ENCODE measurements at places on chromosomes 5 and 9. TPM values are rescaled to one million over a fixed set of nuclear protein-coding genes. Genes with fewer than 3 reads are reported as not detected.

- DNase-seq, result no peak
These were observed 569 bp downstream of the YIPF5 start for GRCh38 chr5:144169904-144170275.

The DBH gene
- total RNA-seq, result not detected

The SPINK4 gene
- total RNA-seq, result not detected

The ST8SIA4 gene
- total RNA-seq, result 20.5 TPM

DNA sequence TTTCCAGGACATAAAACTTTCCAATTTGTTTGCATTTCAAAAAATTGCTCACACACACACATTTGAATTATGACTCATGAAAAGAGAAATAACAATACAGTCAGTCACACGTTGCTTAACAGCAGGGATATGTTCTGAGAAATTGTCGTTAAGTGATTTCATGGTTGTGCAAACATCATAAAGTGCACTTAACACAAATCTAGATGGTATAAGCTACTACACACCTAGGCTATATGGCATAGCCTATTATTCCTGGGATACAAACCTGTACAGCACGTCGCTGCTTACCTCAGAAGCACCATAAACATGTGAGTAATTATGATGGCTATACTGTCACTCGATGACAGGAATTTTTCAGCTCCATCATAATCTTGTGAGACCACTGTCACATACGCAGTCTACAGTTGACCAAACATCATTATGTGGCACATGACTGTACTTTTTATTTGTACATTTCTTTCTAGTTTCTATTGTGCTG, 378.2 kb downstream of the ACTL7B start:
- no peak for DNase-seq

GRCh38 chr9:90890146-90890810, 88.7 kb downstream of the SYK start:
- no peak for DNase-seq

DNA sequence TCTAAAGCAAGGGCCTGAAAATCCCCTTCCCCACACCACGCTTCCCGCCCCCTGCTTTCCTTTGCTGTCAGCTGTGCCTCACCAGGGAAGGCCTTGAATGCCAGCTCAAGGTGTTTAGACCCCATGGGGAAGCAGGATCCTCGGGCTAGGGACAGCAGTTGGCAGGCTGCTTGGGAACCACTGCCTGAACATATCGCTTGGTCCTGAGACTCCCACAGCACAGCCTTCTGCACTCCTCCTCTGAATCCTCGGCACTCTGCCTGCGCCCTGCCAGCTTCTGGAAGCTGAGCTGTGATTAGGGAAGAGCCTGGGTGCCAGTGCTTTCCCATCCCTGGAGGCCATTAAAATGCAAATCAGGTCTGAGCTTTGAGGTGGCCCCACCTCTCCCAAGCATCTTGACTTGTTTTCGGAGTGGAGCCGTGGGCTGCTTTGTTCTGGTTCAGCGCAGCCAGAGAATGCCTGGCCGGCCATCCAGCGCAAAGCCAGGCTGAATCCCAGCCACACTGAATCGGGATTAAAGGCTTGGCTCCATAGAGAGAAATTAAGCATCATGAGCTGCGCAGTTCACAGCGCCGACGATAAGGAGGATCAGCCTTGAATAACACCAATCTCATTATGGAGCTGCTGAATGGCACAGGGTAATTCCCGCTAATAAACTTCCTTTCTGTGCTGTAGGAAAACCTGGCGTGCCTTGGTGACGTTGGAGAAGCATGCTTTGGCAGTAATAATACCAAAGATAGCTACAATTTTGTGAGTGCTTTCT, 40.0 kb downstream of the AMBP start:
- DNase-seq, result no peak

The CER1 gene
- total RNA-seq, result not detected

The UNC13B gene
- total RNA-seq, result 87.9 TPM

DNA sequence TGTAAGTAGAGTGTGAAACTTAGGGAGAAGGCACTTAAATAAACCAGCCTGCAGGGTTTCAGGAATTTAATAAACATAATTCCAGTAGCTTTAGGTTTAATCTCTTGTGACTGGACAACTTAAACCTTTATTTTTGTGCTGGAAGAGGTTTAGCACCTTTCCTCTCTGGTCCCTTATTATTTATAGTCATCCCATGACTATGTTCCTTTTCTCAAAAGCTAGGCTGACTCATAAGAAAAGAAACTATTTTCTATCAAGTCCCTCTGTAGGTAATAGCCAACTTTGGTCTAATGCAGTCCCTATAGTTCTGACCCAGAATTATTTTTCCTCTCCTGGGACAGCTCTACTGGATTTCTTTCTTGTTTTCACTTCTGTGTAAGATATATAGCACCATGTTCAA, 588.9 kb downstream of the NR2F1-AS1 start:
- DNase-seq, result no peak

GRCh38 chr9:133088146-133088750, 26.5 kb downstream of the CEL start:
- DNase-seq, result no peak

The FCN2 gene
- not detected for total RNA-seq

The CARTPT gene
- total RNA-seq, result not detected

GRCh38 chr9:120510816-120511215, 69.2 kb downstream of the CDK5RAP2 start:
- DNase-seq, result no peak

The EPB41L4B gene
- total RNA-seq, result 12.1 TPM

GRCh38 chr5:51279983-51280706, 103.1 kb upstream of the ISL1 start:
- DNase-seq, result no peak

DNA sequence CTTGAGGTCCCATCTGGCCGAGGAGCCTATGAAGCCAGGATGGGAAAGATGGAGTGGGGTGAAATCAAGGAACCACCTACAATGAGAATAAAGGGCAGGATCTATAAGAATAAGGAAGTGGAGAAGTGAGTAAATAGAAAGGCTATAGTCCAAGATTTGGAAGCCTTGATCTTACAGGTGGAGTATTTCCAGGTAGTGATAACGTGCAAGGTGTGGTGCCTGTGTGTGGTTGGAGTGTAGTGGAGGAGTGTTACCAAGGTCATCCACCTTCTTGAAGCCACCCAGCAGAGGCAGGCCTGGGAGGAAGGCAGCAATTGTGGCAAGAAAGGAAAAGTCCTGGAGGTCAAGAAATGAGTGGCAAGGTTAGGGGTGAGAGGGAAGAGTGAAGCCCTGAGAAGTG, 72.9 kb downstream of the IQGAP2 start:
- no peak for DNase-seq

The BNC2 gene
- total RNA-seq, result 15.0 TPM

The CDKN2B gene
- total RNA-seq, result 17.9 TPM

The GLRX gene
- 115 TPM for total RNA-seq

DNA sequence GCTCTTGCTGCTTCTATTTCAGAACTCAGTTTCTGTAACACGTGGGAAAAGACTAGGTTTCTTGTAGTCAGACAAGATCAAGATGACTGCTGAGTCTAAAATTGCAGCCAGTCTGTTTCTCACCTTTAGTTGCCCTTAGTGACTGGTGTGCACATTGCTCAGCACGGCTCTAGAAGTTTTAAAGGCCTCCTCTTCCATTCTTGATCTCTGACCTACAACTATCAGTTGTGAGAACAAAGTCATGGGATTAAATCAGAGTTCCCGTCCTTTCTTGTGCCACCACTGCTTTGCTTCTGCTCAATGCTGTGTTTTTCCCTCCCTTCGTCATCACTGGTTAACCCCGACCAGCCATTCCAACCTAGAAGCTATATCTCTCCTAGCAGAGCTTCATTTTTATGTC, 52.8 kb downstream of the GDA start:
- DNase-seq, result no peak

DNA sequence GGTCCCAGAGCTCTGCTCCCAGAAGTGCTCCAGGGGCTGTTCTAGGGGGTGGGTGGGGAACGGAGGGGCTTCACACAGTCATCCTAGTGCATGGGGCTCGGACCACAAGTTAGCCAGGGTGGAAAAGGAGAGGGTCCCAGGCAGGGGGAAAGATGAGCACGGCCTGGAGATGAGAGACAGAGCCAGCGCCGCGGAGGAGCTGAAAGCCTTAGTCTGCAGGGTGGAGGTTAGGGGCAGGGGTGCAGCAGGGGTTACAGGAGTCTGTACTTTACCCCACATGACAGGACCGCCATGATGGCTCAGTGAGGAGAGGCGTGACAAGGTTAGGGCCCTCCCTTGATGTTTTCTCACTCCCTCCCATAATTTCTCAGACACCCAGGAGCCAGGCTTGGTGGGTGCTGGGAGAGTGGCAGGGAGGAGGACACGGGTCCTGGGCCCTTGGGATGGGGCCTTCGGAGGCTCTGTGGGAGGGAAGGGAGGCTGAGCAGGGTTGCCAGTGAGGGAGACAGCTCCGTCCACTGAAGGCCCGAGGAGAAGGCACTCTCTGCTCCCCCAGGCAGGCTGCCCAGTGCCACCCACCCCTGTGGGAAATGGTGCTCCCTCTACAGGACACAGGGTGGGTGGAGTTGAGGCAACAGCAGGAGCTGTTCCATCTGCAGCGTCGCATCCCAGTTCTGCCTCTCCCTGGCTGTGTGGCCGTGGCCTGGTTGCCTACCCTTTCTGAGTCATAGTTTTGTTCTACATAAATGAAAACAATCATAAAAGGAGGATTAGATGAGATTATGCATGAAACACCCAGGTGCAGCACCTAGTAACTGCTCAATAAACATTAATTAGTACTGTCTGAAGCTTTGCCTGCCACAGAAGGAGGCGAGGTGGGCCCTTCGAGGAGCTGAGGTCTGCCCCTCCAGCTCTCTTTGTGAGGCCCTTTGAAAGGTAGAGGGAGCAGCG, 66.2 kb downstream of the NDST1 start:
- DNase-seq, result no peak

- no peak for DNase-seq
These were observed 60.7 kb downstream of the MED27 start for GRCh38 chr9:132018957-132019405.

DNA sequence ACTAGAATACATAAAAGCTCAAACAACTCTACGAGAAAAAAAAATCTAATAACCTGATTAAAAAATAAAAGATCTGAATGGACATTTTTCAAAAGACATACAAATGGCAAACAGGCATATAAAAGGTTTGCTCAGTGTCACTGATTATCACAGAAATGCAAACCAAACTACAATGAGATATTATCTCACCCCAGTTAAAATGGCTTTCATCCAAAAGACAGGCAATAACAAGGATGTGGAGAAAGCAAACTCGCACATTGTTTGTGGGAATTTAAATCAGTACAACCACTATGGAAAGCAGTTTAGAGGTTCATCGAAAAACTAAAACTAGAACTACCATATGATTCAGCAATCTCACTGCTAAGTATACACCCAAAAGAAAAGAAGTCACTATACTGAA, 20.8 kb downstream of the UGT3A2 start:
- DNase-seq, result no peak

DNA sequence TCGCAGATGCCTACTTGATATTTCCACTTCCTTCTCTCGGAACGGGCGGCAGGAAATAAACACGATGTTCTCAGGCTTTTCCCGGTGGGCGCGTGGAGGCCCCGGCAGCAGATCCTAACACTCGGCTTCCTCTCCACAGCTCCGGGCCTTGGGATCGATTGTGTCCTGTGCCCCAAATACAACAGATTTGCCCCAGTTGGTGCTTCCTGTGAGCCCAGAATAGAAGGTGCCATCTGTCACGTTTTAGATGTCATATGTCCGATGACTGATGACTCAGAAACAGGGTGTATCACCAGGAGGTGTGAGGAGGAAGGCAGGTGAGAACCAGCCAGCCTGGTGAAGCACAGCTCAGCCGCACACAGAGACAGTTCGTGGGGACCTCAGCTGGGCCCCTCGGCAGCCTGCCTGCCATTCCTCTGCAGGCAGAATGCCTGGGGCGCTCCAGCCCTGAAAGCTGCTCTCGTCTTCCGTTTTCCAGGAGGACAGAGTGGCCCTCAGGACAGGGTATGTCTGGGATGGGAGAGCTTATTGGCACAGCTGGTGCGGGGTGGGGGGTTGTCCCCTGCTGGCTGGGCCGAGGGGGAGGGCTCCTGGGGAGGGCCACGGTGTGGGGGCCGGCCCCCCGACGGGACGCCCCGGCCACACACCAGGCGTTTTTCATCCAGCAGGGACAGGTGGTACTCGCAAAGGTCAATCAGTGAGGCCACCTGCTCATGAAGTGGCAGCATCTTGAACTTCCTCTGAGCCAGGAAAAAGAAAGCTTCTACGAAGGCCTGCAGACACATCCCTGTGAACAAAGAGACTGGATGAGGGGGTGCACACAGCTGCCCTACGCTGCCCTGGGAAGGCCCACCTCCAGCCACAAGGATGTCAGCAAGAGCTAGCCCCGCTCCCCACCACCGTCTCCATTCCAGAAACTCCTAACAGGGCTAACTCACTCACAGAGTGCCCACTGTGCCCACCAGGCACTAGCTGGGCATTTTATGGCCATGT, 171.0 kb downstream of the DAB2IP start:
- DNase-seq, result no peak

DNA sequence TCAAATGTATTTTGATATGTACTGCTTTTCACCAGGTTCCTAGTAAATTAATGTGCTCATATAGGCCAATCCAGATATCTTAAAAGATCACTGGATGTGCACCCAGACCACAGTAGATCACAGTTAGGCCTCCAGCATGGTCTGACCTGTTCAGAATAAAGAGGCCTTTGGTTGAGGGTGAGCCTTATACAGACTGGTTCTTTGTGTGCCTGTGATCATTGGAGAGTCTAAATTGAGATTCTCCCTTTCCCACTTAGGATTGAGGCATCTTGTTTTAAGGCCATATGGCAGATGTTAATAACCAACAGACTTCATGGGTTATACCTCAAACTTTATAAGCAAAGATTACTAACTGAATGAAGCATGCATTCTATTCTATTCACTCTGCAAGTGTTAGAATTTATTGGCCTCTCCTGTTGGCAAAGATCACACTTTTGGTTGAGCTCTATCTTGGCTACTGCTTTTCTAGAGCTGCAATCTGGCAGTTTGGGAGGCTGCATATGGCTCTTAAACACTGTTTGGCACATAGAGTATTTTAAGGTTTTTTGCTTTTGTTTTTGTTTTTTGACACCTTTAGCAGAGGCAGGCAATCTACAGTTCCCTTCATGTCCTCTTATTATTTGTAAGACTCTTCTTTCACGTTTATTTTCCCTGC, 8.5 kb downstream of the CHSY3 start:
- no peak for DNase-seq

The PCDHGA4 gene
- total RNA-seq, result 3.1 TPM

The SLC1A3 gene
- total RNA-seq, result 52.1 TPM

All from lower lobe of right lung (tissue), 2 donors.